ENCODE measurements at places on chromosomes 3 and 15.

GRCh38 chr3:44511238-44511566 lies 33.7 kb upstream of the ZNF445 start:
- DNase-seq, result no peak

DNA sequence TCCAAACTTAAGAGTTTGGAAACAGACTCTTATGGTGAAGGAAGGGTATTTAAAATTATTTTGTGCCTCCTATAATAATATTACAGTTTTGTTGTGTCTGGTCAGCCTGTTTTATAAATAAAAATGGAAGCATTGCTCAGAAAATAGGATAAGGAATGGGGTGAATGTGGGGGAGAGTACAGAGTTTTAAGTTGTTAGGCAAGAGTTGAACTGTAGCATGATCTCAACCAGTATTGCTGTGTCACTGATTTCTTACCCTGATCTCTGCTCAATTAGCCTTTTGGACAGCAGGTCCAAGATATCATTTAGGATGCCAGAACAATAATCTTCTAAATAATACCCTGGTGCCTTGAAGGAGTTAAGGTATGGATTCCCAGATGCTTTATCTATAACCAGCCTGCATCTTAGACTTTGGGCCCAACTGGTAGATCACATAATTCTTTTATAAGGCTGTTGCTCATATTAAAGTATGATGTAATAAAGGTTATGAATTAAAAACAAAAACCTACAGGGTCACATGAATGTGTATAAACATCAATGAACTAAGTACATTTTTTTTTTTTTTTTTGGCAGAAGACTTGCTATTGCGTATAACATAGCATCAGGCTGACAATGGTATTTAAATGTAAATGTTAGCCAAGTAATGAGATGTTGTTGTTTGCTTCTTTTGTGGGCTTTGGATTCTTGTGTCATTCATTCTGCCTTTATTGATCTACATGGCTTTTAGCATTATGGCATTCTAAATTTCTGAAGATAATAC lies 70.0 kb downstream of the MITF start:
- DNase-seq, result no peak

DNA sequence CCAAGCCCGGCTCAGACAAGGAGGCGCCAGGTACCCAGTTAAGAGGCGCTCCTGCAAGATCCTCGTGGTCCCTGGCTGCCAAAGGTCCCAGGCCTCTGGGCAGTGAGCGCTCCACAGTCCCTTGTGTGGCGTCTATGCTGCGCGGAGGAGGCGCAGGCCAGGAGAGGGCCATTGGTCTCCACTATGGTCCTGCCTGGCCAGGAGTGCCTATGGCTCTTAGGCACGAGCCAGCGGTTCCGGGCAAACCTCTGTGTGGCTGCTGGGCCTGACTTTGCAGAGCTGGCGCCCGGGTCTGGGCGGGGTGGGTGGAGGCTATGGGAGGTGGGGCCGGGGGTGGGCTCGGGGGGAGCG lies 660 bp upstream of the ADAMTSL3 start:
- DNase-seq, result no peak

GRCh38 chr3:194072691-194073279 lies 63.2 kb upstream of the HES1 start:
- DNase-seq, result no peak

GRCh38 chr3:21310891-21311290 lies 440.1 kb downstream of the ZNF385D start:
- no peak for DNase-seq

GRCh38 chr3:160099834-160100233 lies 111.2 kb downstream of the IL12A start:
- no peak for DNase-seq

DNA sequence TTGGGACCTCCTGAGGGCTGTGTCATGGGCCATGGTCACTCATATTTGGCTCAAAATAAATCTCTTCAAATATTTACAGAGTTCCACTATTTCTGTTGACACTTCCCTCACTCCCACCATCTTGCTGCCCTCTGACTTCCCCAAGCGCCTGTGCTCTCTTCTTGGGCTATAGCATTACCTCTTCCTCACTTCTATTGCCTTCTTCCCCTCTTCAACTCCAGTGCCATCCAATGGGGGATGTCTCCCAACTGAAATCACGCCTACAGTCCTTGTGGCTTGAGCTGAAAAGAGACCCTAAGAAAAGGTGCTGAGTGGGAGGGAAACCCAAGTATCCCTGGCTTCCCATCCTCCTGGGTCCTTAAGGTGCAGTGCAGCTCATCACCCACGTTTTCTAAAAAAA lies 21.8 kb downstream of the UMPS start:
- DNase-seq, result no peak

GRCh38 chr3:16789344-16790120 lies 95.2 kb upstream of the PLCL2 start:
- DNase-seq, result no peak

- no peak for DNase-seq
Measured at GRCh38 chr3:173401369-173401768, 3.8 kb downstream of the NLGN1 start.

DNA sequence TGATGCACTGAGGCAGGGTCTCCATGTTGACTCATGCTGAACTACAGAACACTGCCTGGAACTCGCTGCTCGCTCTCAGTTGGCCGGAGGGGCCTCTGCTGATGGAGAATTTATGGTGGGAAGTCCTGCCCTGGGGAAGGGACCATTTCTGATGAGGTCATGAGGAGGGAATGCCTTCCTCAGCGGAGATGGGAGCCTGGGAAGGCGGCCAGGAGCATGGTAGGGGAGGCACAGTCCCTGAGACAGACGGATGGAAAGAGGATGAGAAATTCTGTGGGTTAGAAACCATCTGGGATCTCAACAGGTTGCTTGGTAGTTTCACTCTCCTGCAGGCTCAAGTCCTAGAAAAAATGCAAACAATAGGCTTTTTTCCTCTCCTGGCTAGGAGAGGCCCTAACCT lies 56.8 kb upstream of the TPM1 start:
- no peak for DNase-seq

- no peak for DNase-seq
Measured at GRCh38 chr3:105731686-105732085, 137.1 kb downstream of the CBLB start.

- no peak for DNase-seq
Measured at GRCh38 chr15:78225783-78226541, 8.4 kb downstream of the ACSBG1 start.

- DNase-seq, result no peak
Measured at GRCh38 chr15:97902140-97902780, 58.2 kb upstream of the ARRDC4 start.

- peak; percentile 49 for DNase-seq
Measured at GRCh38 chr3:157160658-157161424, 894 bp upstream of the CCNL1 start.

- DNase-seq, result no peak
Measured at GRCh38 chr15:68699124-68699880, 120.5 kb downstream of the CORO2B start.

DNA sequence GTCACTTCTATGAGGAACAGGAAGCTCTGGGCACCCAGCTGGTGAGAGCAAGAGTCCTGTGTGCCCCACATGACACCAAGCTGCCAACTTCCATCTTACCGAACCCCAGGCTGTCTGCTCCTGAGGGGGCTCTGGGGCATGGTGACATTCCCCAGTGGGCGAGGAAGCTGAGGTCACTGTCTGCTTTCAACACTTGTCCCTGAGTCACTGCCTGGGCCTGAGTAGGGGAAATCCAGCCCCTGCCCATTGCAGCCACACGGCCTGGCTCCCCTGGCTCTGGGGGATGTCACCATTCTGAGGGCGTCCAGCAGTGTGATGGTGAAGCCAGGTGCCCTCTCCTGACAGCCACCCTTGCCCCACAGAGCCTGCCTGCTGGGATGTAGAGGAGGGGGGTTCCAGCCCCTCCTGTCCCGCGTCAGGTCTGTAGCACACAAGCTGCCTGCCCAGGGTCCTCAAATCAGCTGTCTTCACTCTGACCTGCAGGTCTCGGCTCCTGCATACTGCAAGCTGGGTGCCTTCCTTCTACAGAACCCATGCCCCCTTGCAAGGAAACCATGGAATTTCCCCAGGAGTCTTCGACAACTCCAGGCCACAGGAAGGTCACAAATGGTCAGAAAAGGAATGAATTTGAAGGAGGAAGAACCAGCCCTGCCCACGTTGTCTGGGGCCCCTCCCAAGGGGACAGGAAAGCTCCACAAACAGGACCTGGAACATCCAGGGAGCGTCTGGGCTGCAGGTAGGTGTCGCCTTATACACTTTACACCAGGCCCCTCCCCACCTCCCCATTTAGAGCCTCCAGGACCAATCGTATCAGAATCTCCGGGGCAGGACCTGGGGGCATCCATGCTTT lies 69.9 kb upstream of the GATM start:
- DNase-seq, result no peak

GRCh38 chr3:115648559-115648958 lies 25.2 kb downstream of the GAP43 start:
- DNase-seq, result no peak

DNA sequence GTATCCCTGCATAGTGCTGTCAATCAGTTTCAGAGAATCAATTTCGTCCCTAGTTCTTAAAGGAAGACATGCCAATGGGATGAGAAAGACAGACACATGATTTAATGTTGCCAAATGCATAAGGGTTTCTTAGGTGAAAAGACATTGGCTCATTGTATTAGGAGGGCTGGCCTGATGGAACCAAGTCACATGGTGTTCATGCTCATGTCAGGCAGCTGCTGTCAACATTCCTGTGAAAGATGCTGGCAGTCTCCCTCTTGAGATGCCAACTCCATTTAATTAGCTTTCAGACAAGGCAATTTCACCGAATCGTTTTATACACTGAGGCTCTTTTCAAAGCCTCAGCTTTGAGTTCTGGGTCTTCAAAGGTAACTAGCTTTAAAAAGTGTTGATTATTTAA lies 16.1 kb upstream of the IL1RAP start:
- DNase-seq, result no peak

GRCh38 chr3:105334138-105334882 lies 32.4 kb upstream of the ALCAM start:
- no peak for DNase-seq

GRCh38 chr15:31485911-31486461 lies 159.4 kb downstream of the KLF13 start:
- DNase-seq, result no peak

DNA sequence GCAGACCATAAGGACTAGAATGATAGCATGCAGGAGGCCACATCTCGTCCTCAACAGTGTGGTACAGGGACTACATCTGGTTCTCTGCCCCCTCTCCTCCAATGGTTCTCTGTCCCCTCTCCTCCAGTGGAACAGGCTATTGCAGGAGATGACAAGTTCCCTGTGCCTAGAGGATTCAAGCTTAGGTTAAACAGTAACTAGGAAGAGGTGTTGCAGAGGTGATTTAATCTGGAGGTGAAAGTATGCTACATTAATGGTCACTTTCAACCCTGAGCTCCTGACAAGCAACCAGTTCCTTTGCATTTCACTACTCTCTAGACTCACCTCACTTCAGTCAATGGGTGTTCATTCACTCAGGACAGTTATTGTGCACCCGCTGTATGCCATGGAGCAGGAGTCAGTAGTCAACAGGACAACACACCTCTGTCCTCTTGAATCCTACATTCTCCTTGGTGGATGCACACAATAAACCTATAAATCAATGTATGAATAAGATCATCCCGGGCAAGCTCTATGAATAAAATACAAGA lies 16.0 kb downstream of the SPATA12 start:
- no peak for DNase-seq

DNA sequence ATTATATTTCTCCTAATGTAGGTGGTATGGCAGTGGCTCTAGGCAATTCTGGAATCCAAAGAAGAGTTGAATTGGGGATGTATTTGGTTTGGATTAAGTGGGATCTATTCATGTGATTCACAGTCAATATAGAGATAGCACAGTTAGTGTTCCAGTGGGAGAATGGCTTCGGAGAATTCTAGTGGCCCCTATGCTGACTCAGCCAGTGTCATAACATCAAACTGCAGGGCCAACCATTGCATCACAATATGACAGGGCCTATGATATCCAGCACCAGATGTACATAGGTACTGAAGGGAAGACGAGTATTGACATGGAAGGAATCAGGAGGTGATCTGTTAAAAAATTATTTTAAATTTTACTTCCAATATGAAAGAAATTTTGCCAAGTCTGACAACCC lies 302.8 kb upstream of the UBE2E2 start:
- DNase-seq, result no peak

DNA sequence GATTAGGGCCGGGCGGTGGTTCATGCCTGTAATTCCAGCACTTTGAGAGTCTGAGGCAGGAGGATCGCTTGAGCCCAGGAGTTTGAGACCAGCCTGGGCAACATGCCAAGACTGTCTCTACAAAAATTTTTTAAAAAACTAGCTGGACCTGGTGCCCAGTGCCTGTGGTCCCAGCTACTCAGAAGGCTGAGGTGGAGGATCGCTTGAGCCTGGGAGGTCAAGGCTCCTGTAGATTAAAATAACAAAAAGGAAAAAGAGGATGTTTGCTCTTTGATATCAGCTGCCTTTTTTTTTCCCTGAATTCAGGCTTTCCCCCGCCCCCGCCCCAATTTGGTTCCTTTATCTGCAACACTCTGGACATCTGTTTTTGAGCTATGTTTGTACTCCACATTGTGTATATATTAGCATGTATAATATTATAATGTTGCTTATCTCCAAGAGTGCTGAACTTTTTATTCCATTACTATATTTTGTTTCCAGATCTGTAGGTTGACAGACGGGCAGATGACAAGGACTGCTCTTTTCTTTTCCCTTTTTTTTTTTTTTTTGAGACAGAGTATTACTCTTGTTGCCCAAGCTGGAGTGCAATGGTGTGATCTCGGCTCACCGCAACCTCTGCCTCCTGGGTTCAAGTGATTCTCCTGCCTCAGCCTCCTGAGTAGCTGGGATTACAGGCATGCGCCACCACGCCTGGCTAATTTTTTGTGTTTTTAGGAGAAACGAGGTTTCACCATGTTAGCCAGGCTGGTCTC lies 4.6 kb downstream of the SNAP23 start:
- no peak for DNase-seq

DNA sequence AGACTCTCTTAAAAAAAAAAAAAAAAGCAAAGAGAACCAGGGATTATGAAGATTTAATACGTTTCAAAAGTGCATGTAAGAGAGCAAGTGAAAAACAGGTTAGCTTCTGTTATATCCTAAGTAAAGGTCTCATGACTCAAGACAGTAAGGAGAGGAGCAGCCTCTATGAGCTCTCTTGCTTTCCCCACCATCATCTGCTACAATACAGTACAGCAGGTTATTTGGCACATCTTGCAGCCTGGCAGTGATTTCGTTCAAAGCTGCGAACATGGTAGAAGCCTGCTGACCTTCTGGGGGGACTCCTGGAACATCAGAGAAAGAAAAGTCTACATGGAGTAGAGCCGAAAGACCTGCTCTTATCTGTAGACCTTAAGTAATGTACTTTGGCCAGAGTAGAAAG lies 129.2 kb upstream of the PLXND1 start:
- no peak for DNase-seq

DNA sequence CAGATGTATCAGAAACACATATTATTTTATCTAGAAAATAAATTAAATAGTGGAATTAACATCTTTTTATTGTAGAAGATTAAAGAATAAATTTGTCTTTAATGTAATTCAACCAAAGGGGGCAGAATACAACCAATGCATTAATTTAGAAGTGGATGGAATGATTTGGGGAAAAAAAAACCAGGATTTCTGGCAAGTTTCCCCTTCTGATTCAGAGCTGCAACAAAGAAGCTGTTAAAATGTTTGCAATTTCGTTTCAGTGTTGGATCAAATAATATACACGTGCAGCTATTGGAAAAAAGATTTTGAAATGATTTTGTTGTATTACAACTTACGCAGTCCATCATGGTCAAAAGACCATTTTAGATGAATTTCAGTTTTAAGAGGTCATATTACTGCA lies 71.6 kb upstream of the ZNF280D start:
- no peak for DNase-seq
